IMR-90 (cell line): ENCODE measurements at places on chromosomes 6 and 20. TPM values are rescaled to one million over a fixed set of nuclear protein-coding genes. Genes with fewer than 3 reads are reported as not detected.

DNA sequence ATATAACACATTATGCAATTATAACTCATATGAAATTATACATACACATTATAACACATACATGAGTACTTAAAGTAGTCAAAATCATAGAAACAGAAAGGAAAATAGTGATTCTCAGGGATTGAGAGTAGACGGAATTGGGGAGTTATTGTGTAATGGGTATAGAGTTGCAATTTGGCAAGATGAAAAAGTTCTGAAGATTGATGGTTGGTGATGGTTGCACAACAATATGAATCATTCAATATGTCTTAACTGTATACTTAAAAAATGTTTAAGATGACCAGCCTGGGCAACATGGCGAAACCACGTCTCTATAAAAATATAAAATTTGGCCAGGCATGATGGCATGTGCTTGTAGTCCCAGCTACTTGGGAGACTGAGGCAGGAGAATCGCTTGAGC is 372.7 kb downstream of the CDKAL1 start:
- peak; percentile 87 for DNase-seq

Gene NELFE
- 76.0 and 90.8 TPM in 2 replicates for total RNA-seq

Gene BMP6
- 0.18 and 0.28 TPM in 2 replicates for total RNA-seq

- no peak for DNase-seq
Observed at GRCh38 chr6:22362361-22362760, 65.5 kb upstream of the PRL start.

DNA sequence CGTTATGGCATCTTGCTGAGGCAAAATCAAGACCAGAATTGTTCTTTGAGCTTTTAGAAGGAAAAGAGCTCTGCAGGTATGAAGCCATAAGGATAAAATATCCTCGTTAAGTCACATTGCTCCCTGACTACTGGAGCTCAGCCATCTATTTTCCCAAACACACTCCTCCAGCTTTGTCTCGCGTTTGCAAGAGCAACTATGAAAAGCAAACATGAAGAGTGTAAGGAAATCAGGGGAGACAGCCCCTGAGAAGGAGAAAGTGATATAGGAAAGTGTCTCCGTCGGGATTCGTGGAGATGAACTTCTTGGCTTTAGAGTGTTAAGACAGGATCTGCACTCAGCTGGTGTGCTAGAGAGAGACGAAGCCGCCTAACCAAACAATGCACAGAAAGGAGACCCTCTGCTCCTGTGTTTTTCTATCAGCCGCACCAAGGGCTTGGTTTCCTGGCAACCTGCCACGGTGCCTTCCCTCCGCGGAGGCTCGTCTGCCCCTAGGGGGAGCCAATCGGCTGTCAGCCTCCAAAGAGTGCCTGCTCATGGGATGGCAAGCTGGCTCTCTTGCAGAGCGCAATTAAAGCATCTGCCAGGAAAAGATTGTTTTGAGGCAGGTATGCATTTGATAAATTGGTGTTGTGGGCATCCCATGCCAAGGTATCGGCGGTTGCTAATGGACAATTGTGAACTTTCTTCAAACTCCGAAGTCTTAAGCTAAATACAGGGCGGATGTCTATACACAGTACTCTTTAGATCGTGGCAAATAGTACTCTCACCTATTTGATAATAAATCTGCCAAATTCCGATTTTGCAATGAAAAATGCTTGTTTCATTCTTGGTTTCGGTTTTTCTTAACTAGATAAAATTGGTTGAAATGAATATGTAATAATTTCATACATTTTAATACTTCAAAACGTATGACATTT is 603.2 kb downstream of the RNF144B start:
- DNase-seq: peak; percentile 20

DNA sequence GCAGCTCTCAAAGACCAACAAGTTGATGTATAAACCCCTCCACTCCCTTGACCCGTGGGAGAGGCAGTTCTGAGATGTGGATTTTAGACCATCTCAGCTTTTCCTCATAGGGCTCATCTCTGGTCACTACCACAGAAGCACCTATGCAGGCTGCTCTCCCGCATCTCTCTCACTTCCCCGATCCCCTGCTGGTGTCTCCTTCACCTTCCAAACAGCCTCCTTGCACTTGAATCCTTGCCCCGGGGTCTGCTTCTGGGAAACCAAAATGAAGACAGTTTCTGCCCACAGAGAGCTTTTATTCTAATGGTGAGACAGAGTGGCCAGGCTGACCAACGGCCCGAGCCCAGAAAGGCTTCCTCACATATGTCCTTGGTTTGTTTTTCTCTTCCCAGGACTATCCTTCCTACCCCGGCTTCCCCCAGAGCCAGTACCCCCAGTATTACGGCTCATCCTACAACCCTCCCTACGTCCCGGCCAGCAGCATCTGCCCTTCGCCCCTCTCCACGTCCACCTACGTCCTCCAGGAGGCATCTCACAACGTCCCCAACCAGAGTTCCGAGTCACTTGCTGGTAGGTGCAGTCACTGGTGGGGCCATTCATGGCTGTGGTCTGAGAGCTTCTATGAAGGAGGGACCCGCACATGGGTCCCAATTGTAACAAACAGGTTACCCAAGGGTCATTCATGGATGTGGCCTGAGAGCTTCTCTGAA is 179.3 kb downstream of the EYA2 start:
- no peak for DNase-seq

DNA sequence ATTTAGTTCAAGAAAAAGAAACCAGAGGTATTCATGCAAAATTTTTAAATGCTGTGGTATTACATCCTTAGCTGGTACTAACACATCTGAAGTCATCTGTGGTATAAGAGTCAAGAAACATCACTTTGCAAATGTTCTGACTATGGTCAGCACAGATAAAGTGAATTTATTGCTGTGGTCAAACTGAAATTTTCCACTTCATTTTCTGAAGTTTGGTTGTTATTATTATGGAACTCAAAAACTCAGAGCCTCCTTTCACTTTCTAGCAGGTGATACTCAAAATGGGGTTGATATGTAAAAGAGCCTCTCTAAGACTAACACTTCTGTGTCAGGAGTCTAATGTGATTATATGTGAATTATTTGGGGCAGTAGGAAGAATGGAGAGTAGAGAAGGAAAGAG is 257.8 kb downstream of the RNGTT start:
- no peak for DNase-seq

Gene FAM209A
- 0.18 TPM in 1 of 2 replicates, not detected in the other for total RNA-seq

- no peak for DNase-seq
Observed at GRCh38 chr6:99232056-99232455, 117.4 kb downstream of the FAXC start.

Gene COMMD7
- 46.9 and 51.8 TPM in 2 replicates for total RNA-seq

GRCh38 chr6:29762051-29762450 is 38.8 kb downstream of the HLA-F start:
- no peak for DNase-seq

GRCh38 chr20:47334022-47334551 is 22.4 kb downstream of the ZMYND8 start:
- DNase-seq: peak; percentile 96

Gene MYLK2
- 0.18 and 0.28 TPM in 2 replicates for total RNA-seq

- DNase-seq: peak; percentile 90
Observed at GRCh38 chr6:117496383-117496990, 14.0 kb downstream of the DCBLD1 start.

Gene COL12A1
- 452 and 502 TPM in 2 replicates for total RNA-seq

- peak; percentile 77 for DNase-seq
Observed at GRCh38 chr6:44667226-44667625, 279.7 kb downstream of the CDC5L start.

- no peak for DNase-seq
Observed at GRCh38 chr6:132235596-132236280, 165.5 kb downstream of the MOXD1 start.

Gene C6orf52
- total RNA-seq: not detected in 2 replicates

Gene MDFI
- total RNA-seq: 0.18 and 0.28 TPM in 2 replicates

GRCh38 chr6:113923526-113923925 is 47.4 kb downstream of the HDAC2 start:
- no peak for DNase-seq

- DNase-seq: peak; percentile 31
Observed at GRCh38 chr6:116971959-116972358, 94.9 kb downstream of the RFX6 start.

Gene C6orf120
- total RNA-seq: 26.7 and 44.2 TPM in 2 replicates

Gene TMC2
- not detected in 2 replicates for total RNA-seq

GRCh38 chr6:170292407-170293158 is 1.7 kb upstream of the DLL1 start:
- no peak for DNase-seq

- no peak for DNase-seq
Observed at GRCh38 chr20:25048519-25048952, 9.4 kb downstream of the ACSS1 start.

Gene SAPCD1
- total RNA-seq: not detected in 2 replicates

- DNase-seq: no peak
Observed at GRCh38 chr20:19016140-19016497, 196.3 kb upstream of the SLC24A3 start.

GRCh38 chr6:40484066-40484465 is 103.1 kb downstream of the LRFN2 start:
- no peak for DNase-seq

DNA sequence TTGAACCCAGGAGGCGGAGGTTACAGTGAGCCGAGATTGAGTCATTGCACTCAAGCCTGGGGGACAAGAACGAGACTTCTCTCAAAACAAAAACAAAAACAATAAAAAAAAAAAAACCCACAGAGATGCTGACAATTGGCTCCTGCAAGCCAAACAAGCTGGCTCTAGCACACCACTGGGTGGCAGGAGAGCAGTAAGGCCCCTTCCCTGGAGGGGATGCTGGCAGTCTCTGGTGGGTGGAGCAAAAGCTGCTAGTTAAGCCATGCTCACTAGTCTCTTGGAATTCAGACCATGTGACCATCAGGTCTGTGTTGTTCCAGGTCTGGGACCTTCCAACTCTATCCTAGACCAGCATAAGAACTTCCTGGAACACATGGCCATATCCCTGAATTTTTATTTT is 18.9 kb upstream of the DSN1 start:
- peak; percentile 72 for DNase-seq

DNA sequence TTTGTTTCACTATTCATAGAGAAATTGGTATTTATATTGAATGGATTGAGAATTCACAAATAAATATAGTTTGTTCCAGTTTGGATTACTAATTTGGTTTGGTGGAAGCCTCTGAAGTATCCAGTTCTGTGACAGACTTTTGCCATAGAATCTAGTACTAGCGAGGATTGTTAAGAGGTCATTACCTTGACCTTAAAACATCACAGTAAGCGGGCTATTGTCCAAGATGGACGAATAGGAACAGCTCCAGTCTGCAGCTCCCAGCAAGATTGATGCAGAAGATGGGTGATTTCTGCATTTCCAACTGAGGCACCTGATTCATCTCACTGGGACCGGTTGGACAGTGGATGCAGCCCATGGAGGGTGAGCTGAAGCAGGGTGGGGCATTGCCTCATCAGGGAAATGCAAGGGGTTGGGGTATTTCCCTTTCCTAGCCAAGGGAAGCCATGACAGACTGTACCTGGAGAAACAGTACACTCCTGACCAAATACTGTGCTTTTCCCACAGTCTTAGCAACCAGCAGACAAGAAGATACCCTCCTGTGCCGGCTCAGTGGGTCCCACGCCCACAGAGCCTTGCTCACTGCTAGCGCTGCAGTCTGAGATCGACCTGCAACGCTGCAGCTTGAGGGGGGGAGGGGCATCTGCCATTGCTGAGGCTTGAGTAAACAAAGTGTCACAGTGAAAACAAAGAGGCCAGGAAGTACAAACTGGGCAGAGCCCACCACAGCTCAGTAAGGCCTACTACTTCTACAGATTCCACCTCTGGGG is 66.4 kb upstream of the NEDD9 start:
- no peak for DNase-seq

GRCh38 chr6:87847135-87847829 is 145.2 kb upstream of the AKIRIN2 start:
- no peak for DNase-seq

GRCh38 chr6:44704240-44705150 is 317.0 kb downstream of the CDC5L start:
- no peak for DNase-seq

DNA sequence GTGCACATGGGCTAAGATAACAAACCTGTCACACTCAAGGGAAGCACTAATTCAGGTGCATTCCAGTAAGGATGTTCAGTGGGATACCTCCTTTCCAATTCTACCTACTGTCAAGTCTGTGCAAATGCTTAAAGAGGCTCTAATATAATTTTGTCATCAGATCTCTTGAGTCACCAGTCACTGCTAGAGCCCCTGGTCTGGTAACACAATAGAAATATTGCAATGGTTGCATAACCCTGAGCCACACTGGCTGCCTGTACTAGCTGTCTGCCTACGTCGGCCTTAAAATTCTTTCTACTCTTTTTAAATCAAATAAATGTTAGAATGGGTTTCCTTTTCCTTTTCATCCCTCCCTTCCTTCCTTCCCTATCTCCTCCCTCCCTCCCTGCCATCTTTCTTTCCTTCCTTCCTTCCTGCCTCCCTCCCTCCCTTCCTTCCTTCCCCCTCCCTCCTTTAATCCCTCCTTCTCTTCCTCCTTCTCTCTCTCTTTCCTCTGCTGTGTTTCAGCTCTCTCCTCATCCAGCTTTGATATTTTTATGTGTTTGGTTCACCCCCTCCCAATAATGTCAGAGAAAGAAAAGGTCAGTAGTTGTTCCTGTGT is 28.1 kb upstream of the OLIG3 start:
- no peak for DNase-seq

- peak; percentile 22 for DNase-seq
Observed at GRCh38 chr6:44464527-44465310, 77.2 kb downstream of the CDC5L start.

- DNase-seq: no peak
Observed at GRCh38 chr6:107547451-107547840, 57.5 kb downstream of the SOBP start.

Gene CLIC5
- not detected in 2 replicates for total RNA-seq

Gene LGSN
- total RNA-seq: not detected in 2 replicates

DNA sequence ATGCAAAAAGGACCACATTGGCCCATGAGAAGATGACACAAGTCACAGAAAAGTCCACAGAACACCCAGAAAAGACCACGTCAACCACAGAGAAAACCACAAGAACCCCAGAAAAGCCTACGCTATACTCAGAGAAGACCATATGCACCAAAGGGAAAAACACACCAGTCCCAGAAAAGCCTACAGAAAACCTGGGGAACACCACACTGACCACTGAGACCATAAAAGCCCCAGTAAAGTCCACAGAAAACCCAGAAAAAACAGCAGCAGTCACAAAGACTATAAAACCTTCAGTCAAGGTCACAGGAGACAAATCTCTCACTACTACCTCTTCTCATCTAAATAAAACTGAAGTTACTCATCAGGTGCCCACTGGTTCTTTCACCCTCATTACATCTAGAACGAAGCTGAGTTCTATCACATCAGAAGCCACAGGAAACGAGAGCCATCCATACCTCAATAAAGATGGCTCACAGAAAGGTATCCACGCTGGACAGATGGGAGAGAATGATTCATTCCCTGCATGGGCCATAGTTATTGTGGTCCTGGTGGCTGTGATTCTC is 11.2 kb downstream of the MUCL3 start:
- DNase-seq: no peak

Gene CLPSL2
- not detected in 2 replicates for total RNA-seq

- DNase-seq: no peak
Observed at GRCh38 chr20:53839423-53840176, 230.8 kb downstream of the BCAS1 start.

Gene COL21A1
- not detected in 2 replicates for total RNA-seq

GRCh38 chr6:155519176-155519738 is 63.6 kb upstream of the NOX3 start:
- DNase-seq: no peak

- peak; percentile 57 for DNase-seq
Observed at GRCh38 chr6:2695454-2696095, 55.1 kb downstream of the MYLK4 start.

Gene TOMM34
- 82.8 and 97.5 TPM in 2 replicates for total RNA-seq

- DNase-seq: no peak
Observed at GRCh38 chr20:44754554-44754953, 8.9 kb downstream of the KCNK15 start.

GRCh38 chr6:21918041-21918440 is 324.5 kb downstream of the SOX4 start:
- DNase-seq: no peak

Gene HLA-DQB1
- total RNA-seq: not detected in 2 replicates
